ENCODE measurements at places on chromosomes 7 and 10. TPM values are rescaled to one million over a fixed set of nuclear protein-coding genes. Genes with fewer than 3 reads are reported as not detected.

- DNase-seq = no peak
Measured at GRCh38 chr7:74216361-74216761, 6.6 kb downstream of the LAT2 start.

GRCh38 chr7:88432301-88432700 is 125.6 kb upstream of the STEAP4 start:
- peak; percentile 17 for DNase-seq

Gene PLAC9
- total RNA-seq = 31.4 TPM

DNA sequence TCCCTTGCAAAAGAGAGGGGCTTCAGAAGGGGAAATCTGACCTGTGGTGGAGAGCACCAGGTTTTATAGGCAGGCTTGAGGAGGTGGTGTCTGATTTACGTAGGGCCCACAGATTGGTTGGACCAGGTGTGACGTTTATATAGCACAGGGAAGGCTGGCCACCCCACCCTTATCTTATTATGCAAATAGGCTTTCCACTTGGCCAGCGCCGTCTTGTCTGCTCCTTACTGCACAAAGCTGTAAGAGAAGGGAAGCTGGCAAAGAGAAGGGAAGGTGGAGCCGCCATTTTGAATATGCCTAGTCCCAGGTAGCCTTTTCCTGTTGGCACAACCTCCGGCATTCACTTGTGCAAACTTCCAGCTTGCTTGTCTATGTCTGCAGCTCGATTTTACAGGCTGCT is 221.4 kb downstream of the GATA3 start:
- DNase-seq = no peak

DNA sequence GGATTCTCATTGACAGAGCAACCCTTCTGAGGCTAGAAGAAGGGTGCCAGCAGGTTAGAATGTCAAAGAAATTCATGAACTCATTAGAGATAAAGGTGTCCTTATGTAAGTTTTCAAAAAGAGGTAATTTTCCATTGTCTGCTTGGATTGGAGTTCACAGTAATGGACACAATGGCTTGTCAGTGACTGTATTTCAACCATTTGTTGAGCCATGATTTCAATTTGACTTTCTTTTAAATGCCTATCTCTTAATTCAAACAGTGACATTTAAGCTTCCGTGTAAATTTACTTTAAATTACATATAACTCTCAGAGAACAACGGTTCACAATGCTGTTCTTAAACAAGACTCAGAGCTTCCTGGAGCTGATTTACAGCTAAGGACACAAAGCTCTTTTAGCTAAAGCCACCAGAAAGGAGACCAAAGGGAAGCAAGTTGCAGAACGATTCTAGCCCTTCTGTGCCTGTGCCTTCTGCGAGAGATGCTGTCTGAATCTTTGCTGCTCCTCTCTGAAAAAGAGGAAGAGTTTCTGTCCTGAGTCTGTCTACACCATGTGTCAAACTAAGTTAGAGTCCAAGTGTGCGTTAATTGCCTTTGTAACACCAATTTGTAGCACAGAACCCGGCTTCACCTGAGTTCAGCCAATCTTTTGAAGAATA is 42.2 kb upstream of the PFKP start:
- DNase-seq = no peak

GRCh38 chr7:88597941-88598425 is 161.5 kb upstream of the ZNF804B start:
- DNase-seq = no peak

DNA sequence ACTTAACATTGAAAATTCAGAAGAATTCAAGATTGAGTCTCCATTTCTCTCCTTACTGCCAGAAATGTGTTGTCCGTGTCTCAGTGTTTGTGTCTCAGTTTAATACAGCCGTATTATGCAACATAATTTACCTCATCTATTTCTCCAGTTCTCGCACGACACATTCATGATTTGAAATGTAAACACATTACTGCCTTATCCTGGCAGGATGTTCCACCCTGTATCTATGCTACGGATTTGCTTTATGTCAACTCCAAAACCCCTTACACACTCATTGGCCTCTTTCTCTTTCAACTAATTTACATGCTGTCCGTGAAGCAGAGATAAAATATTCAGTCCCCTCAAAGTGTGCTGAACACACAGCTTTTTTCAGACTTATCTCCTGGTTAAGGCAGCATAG is 653.7 kb upstream of the SEMA3D start:
- DNase-seq = no peak

Gene CYP2E1
- total RNA-seq = 2.9 TPM

GRCh38 chr7:31082017-31082416 is 29.9 kb downstream of the ADCYAP1R1 start:
- peak; percentile 20 for DNase-seq

Gene TAS2R41
- not detected for total RNA-seq

Gene NSUN5
- 25.8 TPM for total RNA-seq

Gene SPDYE16
- 0.31 TPM for total RNA-seq

DNA sequence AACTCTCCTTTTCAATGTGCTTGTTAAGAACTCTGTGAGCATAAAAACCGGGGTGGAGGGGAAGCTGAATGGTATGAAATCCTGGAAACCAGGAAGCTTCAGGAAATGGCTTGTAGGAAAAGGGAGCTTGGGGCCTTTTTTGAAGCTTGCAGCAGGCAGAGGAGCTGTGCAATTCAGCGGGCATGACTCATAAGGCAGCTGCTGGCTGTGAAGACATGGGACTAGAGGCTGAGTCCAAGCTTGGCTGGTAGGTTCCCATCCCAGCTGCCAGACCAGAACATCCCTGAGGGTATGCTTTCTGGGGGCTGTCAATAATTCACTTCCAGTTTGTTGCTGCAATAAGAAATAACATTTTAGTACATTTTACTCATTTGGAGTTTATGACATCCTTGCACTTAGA is 36.8 kb upstream of the CDC14C start:
- DNase-seq = no peak

- DNase-seq = no peak
Measured at GRCh38 chr7:82506702-82507101, 63.1 kb upstream of the CACNA2D1 start.

Gene CLDN4
- 342 TPM for total RNA-seq

- DNase-seq = no peak
Measured at GRCh38 chr10:104928734-104929133, 287.6 kb downstream of the SORCS3 start.

GRCh38 chr7:150453181-150453580 is 2.8 kb downstream of the GIMAP8 start:
- no peak for DNase-seq

DNA sequence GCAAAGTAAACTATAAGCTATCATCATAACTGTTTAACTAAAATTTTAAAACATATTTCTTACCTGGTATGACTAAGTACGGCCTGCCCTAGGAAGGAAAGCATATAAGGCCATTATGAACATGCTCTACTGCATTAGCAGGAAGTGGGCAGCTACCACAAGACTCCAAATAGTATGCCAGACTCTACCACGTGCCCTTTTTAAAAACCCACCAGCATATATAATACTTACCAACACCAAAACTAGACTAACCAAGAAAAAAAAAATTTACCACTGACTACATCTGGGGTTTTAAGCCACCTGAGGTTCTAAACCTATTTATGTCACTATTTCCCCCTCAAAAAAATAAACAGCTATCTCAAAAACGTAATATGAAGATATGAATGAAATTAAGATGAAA is 30.1 kb downstream of the NUDCD3 start:
- no peak for DNase-seq

DNA sequence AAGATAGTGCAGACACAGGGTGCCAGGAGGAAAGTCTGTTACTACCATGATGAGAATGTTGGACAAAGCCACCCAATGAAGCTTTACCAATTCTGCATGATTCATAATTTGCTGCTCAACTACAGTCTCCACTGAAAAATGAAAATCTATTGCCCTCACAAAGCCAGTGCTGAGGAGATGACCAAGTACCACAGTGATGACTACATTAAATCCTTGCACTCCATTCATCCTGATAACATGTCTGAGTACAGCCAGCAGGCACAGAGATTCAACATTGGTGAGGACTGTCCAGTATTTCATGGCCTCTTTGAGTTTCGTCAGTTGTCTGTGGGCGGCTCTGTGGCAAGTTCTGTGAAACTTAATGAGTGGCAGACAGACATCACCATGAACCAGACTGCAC is 144.0 kb downstream of the PLCE1 start:
- no peak for DNase-seq

Gene DDC
- total RNA-seq = 7.8 TPM

DNA sequence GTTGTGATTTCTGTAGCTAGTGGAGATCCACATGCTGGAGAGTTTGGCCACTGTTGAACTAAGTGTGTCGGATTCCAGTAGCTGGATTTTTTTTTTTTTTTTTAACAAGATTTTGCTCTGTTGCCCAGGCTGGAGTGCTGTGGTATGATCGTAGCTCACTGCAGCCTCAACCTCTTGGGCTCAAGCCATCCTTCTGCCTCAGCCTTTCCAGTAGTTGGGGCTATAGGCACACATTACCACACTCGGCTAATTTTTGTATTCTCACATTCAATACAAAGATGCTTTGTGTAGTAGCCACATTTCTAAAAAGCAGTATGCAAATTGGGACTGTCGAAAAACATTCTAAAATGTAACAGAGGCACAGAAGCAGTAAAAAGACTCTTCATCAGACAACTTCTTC is 63.5 kb downstream of the RABGEF1 start:
- no peak for DNase-seq

DNA sequence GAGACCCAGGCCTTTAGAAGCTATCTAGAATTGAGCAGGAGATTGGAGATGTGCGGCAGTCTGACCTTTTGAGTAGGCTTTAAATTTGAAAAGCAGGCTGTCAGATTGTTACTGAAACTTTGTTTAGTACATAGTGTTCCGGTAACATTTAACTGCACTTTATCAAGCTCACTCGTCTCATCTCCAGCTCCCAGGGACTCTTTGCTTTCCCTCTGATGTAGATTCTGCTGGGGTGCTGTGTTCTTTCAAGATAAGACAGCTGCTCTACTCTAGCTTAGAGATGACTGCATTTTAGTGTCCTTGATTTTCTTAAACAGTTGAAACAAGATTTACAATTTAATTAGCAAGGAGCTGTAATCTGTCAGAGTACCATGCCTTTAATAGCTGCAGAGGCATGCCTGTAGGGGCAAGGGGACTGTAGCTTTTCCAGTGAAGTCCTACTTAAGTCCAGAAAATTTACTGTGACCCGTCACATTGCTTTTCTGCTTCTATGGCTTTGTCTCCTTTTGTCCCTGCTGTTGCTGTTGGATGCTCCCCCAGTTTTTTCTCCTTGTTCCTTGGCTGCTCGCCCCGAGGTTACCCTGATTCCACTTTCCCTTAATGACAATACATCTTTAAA is 56.4 kb upstream of the MTPN start:
- DNase-seq = peak; percentile 93

Gene SLC26A3
- total RNA-seq = 0.25 TPM

Gene VAX1
- not detected for total RNA-seq

DNA sequence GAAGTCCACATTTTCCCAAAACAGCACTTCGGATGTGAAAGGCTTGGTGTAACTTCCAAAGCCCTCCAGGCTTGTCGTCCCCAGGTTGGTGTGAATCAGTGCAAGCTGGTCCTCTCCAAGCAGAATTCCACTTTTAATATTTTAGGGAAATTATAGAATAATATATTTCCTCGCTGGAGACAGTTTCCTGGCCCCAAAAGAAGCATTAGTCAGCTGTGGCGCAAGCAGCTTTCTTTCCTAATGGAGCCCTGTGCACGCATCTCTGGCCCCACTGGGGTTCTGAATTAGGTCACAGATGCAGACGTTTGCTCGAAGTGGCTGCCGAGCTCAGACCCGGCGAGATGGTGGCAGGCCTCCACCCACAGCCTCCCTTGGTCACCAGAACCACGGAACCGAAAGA is 33.3 kb upstream of the MNX1 start:
- DNase-seq = no peak

- DNase-seq = no peak
Measured at GRCh38 chr10:45471531-45472310, 97.7 kb downstream of the ALOX5 start.

GRCh38 chr7:136941816-136942215 is 73.4 kb downstream of the CHRM2 start:
- DNase-seq = no peak

DNA sequence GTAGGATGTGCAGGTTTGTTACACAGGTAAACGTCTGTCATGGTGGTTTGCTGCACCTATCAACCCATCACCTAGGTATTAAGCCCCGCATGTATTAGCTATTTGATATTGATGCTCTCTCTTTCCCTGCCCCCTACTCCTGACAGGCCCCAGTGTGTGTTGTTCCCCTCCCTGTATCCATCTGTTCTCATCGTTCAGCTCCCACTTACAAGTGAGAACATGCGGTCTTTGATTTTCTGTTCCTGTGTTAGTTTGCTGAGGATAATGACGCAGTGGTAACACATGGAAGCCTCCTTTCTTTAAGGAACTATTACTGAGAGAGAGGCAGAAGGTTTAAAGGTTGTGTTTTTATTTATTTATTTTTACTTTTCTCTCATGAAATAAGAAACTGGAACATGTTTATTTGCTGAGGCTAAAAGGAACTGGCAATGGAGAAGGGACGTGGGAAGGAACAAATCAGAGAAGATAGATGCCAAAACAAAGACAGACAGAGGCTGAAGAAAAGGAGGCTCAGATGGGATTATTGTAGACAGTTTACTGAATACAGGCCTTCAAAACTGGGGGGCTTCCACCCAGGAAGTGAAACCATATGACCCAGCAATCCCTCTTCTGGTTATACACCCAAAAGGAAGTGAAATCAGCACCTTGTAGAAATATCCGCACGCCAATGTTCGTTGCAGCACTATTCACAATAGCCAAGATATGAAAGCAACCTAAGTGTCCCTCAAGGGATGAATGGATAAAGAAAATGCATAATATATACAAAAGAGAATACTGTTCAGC is 556.3 kb downstream of the GRM8 start:
- DNase-seq = no peak

DNA sequence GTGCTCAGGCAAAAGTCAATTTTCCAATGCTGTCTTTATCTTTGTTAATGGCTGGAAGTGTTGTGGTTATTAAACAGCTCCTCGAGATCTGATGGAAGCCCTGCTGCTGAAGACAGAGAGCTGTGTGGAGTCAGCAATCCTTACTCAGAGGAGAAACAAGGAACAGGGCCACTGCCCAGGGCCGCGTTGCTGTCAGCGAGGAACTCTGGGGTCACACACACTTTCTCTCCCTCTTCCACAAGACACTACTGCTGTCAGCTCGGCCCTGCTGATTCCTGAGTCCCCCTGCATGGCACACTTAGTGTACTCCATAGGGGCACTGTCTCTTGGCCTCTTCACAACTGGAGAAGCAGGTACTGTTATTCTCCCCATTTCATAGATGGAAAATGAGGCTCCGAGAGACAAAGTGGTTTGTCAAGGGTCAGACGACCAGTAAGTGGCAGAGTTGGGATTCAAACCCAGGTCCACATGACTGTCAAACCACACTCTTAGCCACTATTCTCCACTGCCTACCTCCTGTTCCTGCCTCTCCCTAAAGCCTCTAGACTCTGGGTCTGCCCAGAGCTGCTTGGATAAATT is 29.3 kb upstream of the PDCD4 start:
- no peak for DNase-seq

- DNase-seq = no peak
Measured at GRCh38 chr7:44959433-44959951, 19.3 kb downstream of the MYO1G start.

GRCh38 chr7:12831024-12831423 is 143.6 kb downstream of the ARL4A start:
- no peak for DNase-seq

Measured in kidney (tissue), 22 donors.